Left forelimb (tissue), 1 donor: ENCODE measurements at places on chromosomes 5 and 9.

- DNase-seq, result no peak
Measured at GRCh38 chr9:96495341-96495740, 45.4 kb downstream of the HABP4 start.

GRCh38 chr5:119435436-119436132 is 16.7 kb upstream of the HSD17B4 start:
- DNase-seq, result no peak

GRCh38 chr9:95025213-95026147 is 292.0 kb downstream of the FANCC start:
- DNase-seq, result no peak

DNA sequence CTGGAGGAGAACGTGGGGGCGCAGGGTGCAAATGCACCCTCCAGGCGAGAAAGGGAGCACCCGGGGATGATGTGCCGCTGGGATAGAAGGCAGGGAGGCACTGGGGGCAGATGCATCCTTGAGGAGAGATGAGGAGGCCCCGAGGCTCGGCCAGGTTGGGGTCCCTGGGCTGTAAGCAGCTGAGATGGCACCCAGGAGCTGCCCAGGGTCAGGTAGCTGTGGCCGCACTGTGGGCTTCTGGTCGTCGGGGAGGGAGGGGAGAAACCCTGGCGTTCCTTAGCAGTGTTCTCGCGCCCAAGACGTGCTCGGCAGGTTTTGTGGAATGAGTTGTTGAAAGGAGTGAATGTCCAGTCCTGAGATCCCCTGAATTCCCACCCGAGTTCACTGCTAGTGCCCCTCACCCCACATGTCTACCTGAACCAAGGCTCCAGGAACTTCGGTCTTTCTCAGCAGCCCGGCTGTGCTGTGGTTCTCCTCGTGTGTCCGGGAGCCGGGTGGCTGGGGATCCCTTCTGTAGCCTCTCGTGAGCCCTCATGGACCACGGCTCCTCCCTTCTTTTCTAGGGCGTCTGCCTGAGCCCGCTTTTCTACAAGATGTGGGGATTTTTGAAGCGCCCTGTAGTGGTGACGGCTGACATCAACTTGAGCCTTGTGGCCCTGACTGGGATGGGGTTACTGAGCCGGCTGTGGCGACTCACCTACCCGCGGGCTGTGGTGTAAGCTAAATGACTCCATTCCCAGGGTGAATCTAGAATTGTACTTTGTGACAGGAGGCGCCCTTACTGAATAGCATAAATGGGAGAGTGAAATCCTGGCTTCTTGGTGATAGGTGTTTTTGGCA is 1.1 kb downstream of the POMT1 start:
- no peak for DNase-seq

- DNase-seq, result no peak
Measured at GRCh38 chr9:114180696-114181606, 25.6 kb downstream of the COL27A1 start.

DNA sequence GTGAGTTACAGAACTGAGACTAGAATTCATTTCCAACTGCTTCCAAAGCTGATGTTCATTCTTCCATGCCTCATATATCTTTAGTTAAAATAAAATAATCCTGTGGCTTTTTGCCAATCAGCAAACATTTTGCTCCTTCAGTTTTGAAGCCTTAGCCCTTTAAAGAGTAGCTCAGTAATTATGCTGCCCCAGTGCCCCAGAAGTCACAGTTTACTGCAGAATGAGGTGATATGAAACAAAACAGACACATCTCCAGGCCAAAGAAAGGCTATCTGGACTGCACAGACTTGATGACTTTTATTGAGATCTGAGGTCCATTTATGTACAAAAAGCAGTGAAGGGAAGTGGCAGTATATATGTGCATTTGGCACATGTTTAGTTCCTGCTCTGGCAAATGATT is 285.8 kb upstream of the ZNF462 start:
- no peak for DNase-seq

GRCh38 chr5:116377276-116378006 is 197.2 kb downstream of the SEMA6A start:
- DNase-seq, result no peak

DNA sequence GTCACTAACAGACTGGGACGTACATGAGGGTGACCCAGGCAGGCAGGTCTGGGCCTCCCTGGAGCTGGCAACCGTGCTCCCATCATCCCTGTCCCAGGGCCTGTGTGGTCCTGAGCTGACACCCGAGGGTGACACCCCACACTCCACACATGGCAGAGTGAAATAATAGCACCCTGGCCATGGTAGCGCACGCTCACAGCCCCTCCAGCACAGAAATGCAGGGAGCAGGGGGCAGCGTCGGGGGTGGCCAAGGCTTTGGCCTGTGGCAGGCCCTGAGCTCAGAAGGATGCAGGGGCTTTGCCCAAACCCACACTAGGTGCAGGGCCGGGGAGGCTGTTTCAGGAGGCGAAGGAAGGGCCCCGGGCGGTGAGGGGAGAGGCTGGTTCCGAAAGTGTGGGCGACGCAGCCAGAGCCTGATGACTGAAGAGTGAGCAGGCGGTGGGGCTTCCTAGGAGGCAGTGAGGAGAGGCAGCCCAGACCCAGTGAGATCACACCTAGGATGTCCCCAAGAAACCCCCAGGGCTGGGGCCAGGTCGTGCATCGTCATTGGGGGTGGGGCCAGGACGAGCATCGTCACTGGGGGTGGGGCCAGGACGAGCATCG is 12.9 kb downstream of the OR2V2 start:
- DNase-seq, result no peak

- no peak for DNase-seq
Measured at GRCh38 chr9:19271081-19271480, 40.6 kb downstream of the DENND4C start.

- DNase-seq, result no peak
Measured at GRCh38 chr5:132540149-132540548, 3.2 kb downstream of the IL5 start.

DNA sequence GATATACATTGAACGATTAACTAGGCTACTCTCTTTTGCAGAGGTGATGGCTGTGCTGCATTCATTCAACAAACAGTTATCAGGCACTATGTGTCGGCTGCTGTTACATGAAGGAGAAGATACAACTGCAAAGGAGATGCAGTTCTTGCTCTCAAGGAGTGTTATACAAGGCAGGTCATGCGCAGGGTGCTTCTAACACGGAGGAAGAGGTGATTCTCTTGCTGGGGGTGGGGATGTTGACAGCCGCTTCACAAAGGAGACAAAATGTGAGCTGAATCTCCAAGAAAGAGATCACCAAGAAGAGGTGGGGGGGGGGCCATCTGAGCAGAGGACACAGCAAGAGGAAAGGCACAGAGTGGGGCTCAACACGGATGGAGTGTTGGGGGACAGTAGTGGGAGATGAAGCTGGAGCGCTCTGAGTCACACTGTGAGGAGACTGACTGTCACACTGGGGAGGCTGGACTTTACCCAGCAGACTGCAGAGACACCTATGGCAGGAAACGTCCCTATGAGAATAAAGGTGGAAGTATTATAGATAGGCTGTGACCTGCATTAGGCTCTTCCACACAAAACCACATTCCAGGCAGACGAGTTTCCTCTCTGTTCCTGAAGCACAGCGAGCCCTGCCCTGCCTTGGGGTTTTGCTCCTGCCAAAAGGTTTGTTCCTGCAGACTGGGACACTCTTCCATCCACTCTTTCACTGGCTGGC is 20.9 kb downstream of the NDUFA8 start:
- no peak for DNase-seq

GRCh38 chr9:69931340-69931739 is 110.7 kb downstream of the CFAP95 start:
- no peak for DNase-seq

DNA sequence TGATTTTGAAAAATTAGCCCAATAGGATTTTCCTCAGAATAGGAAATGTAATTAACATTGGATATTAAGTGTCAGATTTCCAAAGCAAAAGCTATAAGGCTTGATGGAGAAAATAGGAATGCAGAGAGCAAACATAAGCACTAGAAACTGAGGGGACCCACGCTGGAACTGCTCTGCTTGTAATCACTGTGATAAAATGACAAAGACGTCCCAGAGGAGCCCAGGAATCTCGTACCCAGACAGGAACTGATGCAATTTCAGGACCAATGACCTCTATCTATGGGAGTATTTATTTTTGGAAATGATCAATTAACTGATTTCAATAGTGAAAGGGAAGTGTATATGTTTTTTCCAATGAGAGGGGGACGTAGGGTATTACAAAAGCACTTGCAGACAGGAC is 714.5 kb upstream of the WWC1 start:
- DNase-seq, result no peak

GRCh38 chr9:69574057-69574456 is 98.1 kb downstream of the APBA1 start:
- no peak for DNase-seq

GRCh38 chr5:150235500-150235854 is 45.6 kb downstream of the SLC6A7 start:
- no peak for DNase-seq

DNA sequence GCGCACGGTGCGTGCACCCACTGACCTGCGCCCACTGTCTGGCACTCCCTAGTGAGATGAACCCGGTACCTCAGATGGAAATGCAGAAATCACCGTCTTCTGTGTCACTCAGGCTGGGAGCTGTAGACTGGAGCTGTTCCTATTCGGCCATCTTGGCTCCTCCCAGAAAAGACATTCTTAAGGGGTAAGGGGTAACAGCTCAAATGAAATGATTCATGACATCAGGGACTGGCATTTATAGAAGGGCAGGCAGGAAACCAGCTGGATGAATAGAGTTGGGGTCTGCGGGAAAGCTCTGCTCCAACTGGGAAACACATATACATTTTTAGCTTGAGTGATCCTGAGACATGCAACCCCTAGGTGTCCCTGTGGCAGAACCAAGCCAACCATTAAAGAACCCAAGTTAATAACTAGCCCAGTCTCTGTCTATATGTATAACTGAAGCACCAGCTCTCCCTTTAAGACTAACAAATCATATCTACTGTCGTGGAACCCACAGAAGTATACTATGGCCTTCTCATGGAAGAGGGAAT is 119.3 kb downstream of the LMNB1 start:
- no peak for DNase-seq

DNA sequence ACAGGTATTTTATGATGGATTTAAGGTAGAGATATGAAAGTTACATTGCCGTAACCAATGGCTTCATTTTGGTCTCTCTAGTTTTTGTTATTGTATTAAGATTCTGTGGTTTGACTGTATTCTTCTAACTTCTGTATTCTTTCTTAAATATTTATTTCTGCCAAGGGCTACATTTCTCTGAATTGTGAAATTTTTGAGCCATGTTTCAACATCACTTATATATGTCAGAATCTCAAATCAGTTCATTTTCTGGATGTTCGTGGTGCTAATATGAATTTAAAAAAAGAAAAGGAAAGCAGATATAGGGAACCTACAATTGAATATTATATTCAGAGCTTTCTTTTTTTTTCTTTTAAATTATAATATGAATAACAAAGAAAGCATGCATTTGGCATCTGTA is 142.7 kb downstream of the ANXA1 start:
- DNase-seq, result no peak
